8988T (cell line): ENCODE measurements at places on chromosomes 11 and 22.

GRCh38 chr11:128506356-128506755 is 81.0 kb downstream of the ETS1 start:
- no peak for DNase-seq

- no peak for DNase-seq
These were observed 61.6 kb upstream of the CDON start for GRCh38 chr11:126124231-126124661.

- no peak for DNase-seq
These were observed 51.6 kb downstream of the CYTH4 start for GRCh38 chr22:37333724-37334460.

DNA sequence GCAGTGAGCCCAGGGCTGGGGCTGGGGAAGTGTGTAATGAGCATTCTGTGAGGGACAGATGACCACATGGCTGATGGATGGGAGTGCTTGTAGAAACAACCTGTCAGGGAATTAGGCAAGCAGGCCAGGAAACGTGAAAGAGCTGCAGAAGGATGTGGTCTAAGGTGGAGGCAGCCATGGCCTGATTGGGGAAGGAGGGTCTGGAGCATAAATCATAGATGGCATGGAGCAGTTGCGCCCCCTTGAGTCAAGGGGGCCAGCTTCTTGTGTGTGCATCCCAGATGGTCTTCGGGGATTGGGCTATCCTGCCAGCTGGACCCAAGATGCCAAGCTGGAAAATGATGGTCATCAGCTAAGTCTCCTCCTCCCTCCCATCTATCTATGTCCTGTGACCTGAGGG is 119.4 kb upstream of the CLPB start:
- peak; percentile 32 for DNase-seq

DNA sequence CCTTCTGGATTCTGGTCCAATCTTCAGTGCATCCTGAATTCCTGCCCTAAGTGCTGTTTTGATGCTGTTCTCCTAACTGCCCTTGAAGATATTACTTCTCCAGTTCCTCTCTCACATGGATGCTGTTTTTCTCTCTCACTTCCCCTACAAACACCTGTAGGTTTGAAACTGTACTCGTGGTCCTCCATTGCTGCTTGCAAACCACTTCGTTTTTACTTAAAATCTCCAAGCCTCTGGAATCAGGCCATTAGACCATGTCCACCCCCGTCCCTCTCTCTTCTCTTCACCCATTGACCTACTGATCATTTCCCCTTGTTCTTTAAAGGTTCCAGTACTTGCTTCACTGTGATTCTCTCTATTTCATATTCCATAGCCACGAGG is 988.1 kb downstream of the NTM start:
- no peak for DNase-seq

- DNase-seq: no peak
These were observed 42.5 kb downstream of the CD82 start for GRCh38 chr11:44607987-44608386.

DNA sequence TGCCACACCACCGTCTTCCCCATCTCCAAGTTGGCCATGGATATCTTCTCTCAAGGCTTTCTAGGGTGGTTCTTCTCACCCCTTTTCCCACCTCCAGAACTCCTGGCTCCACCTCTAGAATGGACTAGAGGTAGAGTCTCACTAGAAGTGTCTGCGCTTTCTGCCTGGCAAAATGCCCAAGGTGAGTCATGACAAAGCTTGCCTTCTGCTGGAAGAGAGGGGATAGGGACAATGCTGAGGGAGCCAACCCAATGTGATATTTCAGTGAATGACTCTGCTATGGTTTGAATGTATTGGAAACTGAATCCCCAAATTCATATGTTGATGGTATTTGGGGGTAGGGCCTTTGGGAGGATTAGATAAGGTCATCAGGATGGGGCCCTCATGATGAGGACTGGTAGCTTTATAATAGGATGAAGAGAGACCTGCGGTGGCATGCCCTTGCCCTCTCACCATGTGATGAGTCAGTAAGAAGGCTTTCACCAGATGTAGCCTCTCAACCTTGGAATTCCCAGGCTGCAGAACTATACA is 4.1 kb upstream of the CD82 start:
- DNase-seq: no peak

- DNase-seq: peak; percentile 43
These were observed 670 bp downstream of the MAPK8IP1 start for GRCh38 chr11:45885921-45886721.

DNA sequence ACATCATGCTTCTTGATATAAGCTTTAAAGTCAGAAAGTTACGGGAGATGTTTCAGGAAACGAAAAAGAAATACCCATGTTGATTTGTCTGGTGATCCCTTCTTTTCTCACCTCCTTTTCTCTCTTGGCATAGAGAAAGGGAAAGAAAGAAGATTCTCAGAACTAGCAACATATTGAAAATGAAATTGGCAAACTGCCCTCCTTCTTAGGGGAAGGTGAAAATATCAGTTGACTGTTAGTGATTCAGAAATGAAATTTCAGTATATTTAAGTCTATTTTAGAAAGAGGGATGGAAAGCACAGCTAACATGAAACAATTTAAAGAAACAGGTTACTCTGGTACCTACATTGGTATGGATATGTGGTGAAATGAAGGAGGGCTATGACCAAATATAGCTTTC is 918.1 kb downstream of the METTL15 start:
- DNase-seq: no peak

DNA sequence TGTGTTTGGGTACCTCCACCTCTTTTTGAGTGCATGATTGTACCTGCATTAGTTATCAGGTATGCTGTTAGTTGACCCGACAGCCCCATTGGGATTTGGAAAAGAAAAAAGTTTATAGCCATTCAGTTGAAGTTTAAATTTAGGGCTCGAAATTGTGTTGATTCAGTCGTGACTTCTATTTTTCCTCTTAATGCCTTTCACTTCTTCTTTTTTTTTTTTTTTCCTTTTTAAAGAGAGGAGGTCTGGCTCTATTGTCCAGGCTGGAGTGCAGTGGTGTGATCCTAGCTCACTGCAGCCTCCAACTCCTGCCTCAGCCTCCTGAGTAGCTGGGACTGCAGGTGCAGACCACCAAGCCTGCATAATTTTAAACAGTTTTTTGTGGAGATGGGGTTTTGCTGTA is 2.3 kb downstream of the STT3A start:
- DNase-seq: no peak

DNA sequence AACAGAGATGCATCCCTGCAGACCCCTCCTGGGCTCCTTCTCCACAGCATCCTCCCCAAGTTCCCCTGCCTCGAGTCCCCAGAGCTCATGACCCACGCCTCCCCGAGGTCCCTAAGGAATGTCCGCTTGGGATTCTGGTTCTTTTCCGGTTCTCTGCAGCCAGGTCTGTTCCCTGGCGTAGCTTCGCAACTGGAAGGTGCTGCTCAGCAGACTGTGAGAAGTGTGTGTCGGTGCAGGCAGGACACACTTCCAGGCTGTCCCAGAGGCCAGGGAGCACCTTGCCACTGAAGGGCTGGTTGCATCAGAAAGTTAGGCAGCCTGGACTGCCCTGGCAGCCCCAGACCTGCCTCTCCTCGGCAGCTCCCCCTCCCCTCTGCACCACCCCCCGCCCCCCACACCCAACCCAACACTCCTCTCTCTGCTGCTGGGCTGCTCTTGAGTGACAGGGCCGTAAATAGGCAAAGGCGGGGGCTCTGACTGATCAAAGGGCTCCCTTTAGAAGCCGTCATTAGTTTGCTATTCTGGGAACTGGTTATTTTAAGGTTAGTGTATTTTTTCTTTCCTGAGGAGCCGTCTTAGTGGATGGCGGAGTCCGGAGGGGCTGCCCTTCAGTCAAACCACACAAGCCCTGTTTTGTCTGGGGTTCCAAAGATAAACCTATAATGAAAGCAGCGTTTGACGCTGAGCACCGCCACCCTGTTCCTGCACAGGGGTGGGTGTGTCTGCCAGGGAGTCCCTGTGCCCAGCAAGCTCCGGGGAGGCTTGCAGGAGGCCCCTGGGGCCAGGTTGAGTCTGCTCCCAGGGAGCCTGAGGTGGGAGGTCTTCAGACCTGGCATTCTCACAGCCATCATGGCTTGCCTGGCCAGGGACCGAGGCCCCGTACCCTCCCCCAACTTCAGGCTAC is 88.6 kb upstream of the KCNQ1OT1 start:
- DNase-seq: no peak

DNA sequence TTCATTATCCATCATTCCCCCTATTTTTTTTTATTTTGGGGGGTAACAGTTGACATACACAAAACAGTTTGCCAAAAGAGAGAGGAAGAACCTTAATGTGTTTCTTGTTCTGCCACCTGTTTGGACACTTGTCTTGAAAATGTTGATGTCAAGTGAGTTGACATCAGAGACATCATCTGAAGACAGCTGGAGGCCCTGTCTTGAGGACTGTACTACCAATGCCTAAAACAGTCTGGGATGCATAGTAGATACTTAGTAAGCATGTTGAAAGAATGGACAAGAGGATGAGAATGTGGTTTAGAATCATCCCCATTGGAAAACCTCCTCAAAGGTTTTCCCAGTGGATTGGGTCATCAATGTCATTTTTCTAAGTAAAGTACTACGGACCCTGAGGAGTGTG is 2.4 kb upstream of the ARHGEF12 start:
- no peak for DNase-seq

DNA sequence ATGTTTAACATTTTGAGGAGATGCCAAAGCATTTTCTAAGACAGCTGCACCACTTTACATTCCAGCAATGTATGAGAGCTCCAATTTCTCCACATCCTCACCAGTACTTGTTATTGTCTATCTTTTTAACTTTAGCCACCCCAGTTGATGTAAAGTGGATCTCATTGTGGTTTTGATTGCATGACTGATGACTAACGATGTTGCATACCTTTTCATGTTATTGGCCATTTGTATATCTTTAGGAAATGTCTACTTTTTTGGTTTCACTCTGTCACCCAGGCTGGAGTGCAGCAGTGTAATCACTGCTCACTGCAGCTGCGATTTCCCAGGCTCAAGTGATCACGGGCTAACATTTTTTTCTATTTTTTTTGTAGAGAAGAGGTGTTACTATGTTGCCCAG is 8.9 kb downstream of the TTC28 start:
- DNase-seq: no peak

DNA sequence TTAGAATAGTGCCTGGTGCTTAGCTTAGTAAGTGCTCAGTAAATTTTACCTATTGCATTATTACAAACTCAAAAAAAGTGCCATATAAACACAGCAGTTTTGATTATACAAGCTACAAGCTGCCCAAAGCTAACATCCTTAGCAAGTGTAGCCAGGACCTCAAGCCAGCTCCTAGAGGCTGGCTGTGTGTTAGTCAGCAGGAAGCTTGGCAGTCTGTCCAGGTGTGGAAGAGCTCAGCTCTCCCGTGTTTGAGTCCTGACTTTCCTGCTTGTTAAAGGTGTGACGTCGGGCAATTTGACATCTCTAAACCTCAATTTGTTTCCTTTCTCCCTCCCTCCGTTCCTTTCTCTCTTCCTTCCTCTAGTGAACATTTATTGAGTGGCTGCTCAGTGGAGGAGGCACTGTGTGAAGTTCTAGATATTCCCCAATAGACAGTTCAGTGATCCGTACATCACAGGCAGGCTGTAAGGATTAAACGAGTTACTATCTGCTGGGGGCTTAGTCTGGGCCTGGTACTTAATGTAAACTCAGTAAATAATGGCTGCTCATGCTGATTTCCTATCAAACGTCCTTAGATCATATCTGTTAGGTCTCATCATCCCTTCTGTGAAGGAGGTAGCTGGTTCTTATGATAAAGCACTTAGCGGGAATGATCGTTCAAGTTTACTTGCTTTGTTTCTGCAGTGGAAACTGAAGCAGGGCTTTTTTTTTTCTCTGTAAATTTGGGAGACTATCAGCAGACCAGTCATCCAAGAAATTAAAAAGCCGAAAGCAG is 68.7 kb downstream of the PRR5L start:
- DNase-seq: no peak

DNA sequence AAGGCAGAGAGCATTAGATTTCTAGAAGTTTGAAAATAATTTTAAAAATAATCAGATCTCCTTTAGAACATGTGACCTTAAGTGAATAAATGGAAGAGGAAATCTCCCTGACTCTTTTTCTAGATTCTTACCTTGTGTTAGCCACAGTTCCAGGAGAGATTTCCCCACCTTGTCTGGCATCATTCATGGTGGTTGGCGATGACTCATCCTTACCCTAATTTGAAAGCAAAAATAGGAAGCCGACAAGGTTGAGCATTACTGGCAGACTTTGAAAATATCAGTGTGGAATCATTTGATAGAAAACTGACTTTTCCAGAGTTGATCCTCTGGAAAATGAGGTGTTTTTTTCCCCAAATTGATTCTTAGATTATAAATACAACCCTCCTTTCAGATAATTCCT is 48.1 kb downstream of the CNTN5 start:
- no peak for DNase-seq

- no peak for DNase-seq
These were observed 199.0 kb downstream of the GRIK4 start for GRCh38 chr11:120710354-120711131.

DNA sequence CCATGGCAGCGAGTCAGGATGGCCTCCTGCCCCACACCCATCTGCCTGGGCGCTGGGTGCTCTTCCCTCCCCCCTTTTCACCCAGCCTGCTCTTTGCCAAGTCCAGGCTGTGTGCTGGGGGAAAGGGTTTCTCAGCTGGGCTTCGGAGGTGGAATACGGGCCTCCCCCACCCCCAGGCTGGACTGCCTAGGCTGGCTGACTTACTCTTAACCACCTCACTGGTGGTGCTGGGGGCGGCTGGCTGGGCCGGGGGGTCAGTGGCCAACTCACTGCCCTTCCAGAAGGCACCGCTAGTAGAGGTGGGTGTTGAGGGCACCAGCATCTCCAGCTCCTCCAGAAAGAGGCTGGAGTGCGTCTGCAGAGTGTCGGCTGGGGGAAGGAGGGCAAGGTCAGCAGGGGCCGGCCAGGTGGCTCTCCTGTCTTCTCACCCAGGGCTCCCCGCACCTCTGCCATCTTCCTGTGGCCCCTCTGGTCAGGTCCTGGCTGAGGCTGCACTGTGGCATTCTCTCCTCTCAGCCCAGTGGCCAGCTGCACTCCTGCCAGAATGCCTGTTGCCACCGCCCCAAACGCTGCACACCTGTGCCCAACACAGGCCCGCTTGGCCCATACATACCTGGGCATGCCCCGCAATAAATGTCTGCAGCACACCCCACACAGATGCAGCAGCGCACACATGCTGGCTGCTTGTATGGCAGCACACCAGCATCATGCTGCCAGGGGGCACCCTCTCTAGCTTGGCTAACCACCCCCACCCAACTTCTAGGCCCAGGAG is 9.7 kb downstream of the PITPNM1 start:
- no peak for DNase-seq

GRCh38 chr22:19065298-19065859 is 56.8 kb downstream of the DGCR2 start:
- no peak for DNase-seq

DNA sequence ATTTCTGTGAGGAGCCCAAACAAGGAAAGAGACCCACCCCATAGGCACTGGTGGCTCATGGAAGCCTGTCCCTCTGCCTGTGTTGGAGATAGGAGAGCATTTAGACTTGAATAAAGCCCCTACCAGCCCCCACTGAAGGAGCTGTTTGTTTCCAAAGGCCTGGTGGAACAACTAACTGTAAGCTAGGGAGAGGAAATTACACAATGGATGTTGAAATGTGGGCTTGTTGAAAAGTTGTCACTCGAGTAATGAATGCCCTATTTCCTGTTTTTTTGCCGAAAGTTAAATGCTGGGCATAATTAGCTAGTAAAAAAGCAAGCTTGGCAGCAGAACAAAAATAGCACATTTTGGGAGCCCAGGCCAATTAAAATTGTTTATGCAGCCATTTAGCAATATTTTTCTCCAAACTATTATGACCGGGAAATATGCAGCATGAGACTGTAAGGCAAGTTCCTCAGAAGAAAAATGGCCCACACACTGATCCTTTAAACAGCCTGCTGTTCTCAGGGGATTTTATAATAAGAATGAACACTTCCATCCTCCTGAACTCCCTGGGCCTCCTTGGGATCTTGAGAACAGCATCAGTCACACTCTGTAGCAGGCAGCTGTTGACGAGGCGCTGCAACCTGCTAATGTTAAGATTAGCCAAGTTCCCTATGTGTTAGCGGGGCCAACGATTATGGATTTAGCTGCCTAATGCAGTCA is 38.6 kb upstream of the LMO2 start:
- DNase-seq: no peak
